ENCODE measurements at places on chromosomes 3 and 15.

DNA sequence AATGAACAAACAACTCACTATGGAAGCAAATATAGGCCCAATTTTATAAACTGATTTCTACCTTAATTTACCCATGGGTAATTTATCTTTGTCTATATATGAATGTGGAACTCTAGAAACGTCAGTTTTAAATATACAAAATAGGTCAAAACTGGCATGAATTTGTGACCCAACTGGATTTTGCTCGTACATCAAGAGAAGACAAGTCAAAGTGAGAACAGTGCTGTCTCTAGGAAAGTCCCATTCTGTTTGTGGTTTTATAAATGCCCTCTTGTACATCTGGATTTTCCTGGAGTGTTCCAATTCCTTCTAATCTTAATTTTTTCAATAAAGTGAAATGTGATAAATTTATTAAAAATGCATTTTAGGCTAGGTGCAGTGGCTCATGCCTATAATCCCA lies 50.2 kb upstream of the ABHD10 start:
- DNase-seq = no peak

DNA sequence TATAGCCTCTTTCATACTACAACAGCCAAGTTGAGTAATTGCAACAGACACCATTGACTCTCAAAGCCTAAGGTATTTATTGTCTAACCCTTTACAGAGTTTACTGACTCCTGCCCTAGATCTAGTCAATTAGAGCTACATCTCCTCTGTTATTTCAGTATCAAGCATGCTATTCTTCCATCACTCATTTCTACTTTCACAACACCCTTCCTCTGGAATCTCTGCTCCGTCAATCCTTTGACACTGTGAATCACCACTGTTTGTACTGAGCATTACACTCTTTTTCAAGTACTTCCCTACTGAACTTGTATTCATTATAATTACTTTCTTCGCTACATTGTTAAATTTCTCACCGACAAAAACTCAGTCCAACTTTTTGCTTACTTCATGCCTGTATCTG lies 121.8 kb downstream of the ZNF609 start:
- no peak for DNase-seq

DNA sequence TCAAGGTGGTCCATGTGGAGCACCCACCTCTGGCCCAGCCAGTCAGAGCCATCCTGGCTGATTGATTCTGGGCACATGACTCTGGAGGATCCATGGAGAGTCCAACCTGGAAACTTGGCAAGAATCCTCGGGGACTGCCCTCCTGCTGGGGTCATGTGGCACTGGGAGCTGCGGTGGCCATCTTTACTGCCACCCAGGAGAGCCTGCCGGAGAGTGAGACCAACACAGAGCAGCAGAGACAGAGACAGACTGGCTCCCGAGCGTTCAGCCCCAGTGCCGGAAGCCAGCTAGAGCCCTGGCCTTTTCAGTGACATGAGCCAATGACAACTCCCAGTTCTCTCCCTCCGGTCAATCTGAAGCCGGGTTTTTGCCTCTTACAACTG lies 11.5 kb upstream of the GATA2 start:
- DNase-seq = no peak

DNA sequence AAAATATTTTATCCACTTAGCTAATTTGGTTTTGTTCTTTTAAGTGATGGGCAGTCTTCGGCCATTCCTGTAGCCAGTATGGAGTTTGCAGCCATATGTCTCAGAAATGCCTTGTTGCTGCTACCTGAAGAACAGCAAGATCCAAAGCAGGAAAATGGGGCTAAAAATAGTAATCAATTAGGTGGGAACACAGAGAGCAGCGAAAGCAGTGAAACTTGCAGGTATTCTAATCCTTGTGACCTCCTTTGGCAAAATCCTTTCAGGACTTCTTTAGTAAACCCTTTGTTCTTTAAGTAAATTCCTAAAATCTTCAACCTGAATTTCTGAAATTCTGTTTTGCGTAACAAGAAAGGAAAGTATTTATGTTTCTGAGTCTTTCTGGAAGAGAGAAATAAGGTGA lies 49.8 kb downstream of the CNOT10 start:
- DNase-seq = no peak

GRCh38 chr3:50241163-50241562 lies 5.2 kb downstream of the GNAI2 start:
- DNase-seq = no peak

- no peak for DNase-seq
These were observed 18.9 kb downstream of the RGMA start for GRCh38 chr15:93070132-93070531.

DNA sequence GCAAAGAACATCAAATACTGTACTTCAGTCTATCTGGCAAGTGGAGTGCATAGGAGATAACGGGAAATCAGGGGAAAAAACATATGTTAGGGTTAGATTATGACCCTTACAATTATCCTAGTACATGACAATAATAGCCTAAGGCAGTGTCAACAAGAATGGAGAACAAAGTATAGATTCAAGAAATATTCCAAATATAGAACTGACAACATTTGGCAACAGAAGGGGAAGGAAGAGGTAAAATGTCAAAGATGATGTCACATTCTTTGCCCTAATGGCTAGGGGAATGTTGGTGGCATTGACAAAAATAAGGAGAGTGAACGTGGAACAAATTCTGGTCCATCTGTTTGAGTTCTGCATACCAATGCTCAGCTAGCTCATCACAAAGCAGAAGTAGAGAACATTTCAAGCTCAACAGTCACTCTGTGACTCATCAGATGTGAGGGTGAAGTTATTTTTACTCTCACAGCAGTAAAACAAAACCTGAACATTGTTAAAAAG lies 15.5 kb upstream of the ATP8B4 start:
- no peak for DNase-seq

- DNase-seq = no peak
These were observed 42.3 kb downstream of the SNRK start for GRCh38 chr3:43328653-43329052.

- no peak for DNase-seq
These were observed 16.6 kb downstream of the LINGO1 start for GRCh38 chr15:77616072-77616471.

DNA sequence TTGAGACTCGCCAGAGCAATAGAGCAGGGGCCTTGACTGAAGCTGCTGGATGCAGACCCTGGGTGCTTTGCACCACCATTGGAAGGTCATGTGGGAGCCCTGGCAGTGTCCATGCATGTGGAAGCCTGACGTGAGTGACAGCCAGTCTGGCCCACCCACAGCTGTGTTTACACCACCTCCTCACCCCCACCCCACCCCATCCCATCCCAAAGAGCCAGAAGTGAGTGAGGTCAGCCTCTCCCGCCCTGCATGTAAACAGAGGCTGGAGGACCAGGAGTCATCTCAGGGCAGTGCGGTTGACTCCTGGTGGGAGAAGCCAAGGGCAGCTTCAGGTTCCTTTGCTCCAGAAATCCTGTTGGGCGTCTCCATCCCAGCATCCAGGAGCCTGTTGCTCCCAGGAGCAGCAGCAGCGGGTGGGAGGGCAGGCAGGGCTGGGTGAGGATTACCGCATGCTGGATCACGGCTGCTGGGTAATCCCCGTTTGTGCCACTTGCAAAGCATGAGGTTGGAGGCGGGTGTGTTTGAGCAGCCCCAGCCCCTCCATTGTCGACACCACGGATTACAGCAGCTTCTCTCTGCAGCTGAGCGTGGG lies 44.6 kb downstream of the CORO2B start:
- no peak for DNase-seq

GRCh38 chr3:156643729-156644389 lies 30.5 kb upstream of the TIPARP start:
- peak; percentile 17 for DNase-seq

DNA sequence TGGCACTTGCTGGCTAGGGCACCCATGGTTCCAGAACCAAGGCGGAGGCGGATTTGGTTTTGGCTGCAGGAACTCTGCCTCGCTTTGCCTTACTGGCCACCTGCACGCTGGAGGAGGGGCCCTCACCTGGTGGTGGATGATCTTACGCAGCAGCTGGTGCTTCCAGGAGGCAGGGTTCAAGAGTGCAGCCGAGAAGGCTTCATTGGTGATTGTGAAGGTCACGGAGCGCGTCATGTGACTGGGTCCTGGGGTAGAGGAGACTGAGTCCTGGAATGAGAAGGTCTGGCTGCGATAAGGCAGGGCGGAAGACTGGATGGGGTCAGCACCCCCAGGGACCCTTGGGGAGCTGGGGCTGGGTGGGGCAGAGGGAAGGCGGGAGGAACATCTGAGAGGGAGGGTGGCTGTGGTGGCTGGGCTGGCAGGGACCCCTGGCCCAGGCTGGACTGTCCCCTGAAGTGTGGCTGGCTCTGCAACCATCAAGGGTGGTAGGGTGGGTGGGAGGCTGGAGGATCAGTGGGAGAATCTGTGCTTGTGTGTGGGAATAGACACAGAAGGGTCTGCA lies 25.8 kb upstream of the GOLGA6C start:
- DNase-seq = no peak

DNA sequence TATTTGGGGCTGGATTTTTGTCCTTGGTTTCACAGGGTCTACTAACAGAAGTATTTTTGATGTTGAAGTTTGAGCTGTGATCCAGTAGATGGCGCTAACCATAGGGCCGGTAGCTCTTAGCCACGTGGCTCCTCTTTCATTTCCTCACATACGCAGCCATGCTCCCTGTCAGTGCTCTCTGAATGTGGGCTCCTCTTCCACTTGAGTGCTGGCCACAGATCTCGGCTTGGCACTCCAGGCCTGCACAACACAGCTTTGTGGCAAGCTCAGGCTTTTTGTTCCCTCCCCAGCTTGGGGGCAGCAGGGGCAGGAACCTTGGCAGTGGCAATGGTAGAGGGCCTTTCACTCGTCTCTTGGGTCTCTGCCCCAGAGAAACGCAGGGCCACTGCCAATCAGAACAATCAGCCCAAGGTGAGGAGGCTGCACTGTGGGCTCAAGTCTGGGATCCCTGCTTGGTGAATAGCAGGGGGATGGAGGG lies 18.6 kb upstream of the DNAAF4 start:
- peak; percentile 37 for DNase-seq

- DNase-seq = no peak
These were observed 36.0 kb downstream of the MCF2L2 start for GRCh38 chr3:183392186-183393034.

GRCh38 chr3:87359826-87360225 lies 83.4 kb upstream of the POU1F1 start:
- no peak for DNase-seq

DNA sequence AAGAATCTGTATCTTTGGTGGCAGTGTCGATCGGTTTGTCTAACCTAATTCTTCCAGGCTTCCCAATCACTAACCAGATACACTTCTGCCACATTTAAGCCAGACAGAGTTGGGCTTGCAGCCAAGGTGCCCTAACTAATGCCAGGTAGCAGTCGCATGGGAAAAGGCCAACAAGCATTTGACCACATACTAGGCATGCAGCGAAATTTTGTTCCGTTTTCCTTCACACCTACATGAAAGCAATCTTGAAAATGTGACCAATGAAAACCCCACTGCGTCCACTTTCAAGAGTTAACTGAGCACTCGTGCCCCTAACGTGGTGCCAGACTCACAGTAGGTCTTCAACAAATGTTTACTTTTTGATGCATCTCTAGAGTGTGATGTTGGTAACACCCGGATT lies 192.2 kb upstream of the TPM1 start:
- no peak for DNase-seq

- DNase-seq = no peak
These were observed 115.9 kb downstream of the VPS8 start for GRCh38 chr3:184927796-184928315.

GRCh38 chr3:150757768-150758167 lies 5.2 kb downstream of the SIAH2 start:
- no peak for DNase-seq

- no peak for DNase-seq
These were observed 4.5 kb downstream of the EIF4A2 start for GRCh38 chr3:186787642-186788481.

DNA sequence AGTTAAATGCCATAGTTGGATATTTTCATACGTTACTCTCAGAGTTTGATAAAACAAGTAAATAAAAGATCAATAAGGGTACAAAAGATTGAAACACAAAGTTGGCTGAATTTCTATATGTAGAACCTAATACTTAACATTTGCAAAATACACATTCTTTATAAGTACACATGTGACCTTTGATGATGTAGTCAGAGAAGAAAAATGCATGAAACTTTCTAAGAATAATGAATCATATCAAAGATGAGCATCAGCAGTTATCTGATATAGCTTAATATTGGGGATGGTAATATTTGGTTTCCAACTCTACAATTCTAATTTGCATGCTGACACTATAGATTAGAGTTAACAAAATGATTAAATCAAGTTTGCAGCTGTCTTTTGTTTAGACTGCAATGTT lies 188.0 kb upstream of the TGFBR2 start:
- no peak for DNase-seq

GRCh38 chr15:58627046-58627445 lies 122.5 kb downstream of the ADAM10 start:
- no peak for DNase-seq

DNA sequence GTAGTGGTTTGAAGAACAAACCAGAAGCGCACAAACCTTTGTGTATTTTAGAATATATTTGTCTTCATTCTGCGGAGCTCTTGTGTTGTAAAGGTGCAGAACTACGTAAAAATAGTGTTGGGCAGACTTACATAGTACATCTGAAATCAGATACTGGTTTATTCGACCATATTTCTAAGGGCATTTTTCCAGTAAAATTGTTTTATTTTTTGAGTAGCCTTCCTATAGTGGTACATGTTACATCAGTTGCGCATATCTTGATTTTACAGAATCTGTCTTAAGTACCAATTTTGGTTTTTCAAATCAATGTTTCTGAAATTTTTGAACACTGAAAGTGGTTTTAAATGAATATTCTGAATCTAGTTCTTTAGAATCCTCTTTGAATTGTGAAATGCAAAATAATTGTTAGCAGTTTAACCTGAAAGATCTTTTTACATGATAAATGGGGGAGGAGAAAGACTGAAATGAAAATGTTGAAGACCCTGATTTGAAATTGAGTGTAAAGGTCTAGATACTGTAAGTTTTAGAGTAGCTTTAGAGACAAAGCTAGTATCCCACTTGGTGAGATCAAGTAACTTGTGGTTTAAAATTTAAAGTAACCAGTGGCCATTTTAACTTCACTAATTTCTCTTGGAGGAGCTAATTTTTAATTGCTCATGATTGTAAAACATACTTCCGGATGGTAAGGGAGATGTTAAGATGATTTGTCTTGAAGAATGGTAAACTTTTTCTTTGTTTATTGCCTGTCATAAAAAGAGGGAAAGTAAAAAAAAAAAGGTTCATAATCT lies 15.5 kb upstream of the CHD2 start:
- DNase-seq = no peak

- DNase-seq = no peak
These were observed 95.0 kb upstream of the ALDH1A3 start for GRCh38 chr15:100784493-100785180.

DNA sequence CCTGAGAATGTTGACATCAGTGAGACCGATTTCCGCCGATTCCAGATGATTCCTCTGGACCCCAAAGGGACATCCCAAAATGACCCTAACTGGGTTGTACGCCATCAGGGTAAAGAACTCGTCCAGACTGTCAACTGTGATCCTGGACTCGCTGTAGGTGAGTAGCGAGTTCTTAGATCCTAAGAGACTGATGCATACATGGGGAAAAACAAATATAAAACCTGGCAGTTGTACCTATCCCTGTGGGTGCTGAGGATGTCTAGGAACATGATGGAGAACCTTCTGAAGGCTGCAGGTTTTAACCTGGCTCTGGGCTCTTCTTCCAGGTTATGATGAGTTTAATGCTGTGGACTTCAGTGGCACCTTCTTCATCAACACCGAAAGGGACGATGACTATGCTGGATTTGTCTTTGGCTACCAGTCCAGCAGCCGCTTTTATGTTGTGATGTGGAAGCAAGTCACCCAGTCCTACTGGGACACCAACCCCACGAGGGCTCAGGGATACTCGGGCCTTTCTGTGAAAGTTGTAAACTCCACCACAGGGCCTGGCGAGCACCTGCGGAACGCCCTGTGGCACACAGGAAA lies 12.3 kb downstream of the THBS1 start:
- no peak for DNase-seq

GRCh38 chr3:149479621-149480325 lies 5.3 kb downstream of the TM4SF4 start:
- no peak for DNase-seq
